Fibroblast of mammary gland (primary cell): ENCODE measurements at places on chromosomes 13 and 19.

DNA sequence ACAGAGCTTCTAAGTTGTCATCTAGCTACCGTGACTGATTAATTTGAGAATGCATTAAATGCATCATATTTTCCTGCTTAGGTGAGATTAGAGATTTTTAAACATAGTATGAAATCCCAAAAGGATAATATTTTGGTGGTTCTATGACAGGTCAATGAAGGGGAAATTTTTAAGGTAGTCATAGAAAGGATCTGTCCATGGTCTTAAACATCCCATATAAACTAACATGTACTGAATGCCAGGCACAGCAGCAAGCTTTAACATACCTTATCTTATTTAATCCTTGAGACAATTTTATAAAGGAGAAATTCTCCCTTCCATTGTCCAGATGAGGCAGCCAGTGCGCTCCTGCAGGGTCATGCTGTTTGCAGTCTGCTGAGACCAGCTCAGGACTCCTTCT is 466.0 kb downstream of the FGF14 start:
- no peak for DNase-seq

DNA sequence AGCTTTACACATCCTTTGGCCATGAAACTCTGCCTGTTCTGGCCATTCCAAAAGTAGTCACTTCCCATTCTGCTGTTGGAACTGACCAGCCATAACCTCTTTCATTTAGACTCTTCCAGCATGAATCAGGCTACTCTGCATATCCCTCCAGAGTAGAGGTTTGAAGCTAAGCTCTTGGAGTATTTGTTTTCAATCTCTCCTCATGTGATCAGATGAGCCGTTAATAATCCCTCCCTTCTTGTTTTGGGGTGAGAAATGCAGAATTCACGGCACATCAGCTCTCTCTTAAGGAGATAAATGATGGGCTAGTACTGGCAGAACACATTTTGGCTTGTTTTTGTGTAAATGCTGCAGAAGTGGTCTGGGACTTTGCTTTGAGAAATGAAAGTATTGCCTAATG is 519.9 kb downstream of the PCDH17 start:
- DNase-seq: no peak

DNA sequence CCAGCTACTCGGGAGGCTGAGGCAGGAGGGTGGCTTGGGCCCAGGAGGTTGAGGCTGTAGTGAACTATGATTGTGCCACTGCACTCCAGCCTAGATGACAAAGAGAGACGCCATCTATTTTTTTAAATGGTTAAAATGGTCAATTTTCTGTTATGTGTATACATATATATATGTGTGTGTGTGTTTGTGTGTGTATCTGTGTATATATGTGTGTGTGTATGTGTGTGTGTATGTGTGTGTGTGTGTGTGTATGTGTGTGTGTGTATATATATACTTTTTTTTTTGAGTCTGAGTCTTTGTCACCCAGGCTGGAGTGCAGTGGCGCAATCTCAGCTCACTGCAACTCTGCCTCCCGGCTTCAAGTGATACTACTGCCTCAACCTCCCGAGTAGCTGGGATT is 42.9 kb upstream of the KLF2 start:
- DNase-seq: no peak

DNA sequence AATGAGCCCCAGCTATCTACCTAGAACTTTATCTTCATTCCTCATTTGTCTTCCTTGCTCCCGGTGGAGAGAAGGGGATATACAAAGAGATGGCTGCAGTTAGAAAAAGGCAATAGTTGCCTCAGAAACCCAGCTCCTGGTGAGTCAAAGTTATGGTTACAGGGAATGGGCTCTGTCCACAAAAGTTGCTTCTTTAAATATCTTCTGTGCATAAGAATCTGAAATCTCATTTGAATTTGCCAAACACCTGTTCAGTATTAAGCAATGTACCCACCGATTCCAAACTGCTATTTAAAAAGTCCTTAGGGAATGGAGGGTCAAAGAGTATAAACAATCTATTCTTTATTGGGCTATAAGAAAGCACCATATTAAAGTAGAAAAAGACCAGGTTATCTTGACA is 48.4 kb downstream of the DCLK1 start:
- no peak for DNase-seq

- no peak for DNase-seq
These were observed 841.1 kb upstream of the PRR20A start for GRCh38 chr13:56299650-56300049.

DNA sequence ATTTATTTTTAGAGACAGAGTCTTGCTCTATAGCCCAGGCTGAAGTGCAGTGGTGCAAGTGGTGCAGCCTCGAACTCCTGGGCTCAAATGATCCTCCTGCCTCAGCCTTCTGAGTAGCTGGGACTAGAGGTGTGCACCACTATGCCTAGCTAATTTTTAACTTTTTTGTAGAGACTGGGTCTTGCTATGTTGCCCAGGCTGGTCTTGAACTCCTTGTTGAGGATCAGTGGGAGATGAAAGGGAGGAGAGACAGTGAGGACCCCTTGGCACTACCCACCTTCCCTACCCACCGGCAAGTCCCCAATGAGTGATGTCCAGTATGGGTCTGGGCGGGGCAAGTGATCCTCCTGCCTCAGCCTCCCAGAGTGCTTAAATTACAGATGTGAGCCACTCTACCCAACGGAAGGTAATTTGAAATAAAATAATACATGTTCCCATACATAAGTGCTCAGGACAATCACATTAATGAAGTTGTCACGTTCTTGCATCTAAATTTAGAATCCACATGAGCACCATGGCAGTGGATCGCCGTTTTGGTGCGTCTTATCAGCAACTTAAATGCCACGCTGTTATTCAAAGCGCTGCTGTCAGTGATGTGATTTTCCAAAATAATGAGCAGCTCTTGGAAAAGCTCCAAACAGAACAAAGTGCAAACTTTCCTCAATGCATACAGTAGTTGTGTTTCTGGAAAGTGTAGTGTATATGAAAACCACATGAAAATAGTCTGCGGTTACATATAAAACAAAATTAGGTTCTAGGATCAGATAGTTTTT is 5.9 kb upstream of the ARL11 start:
- DNase-seq: no peak

DNA sequence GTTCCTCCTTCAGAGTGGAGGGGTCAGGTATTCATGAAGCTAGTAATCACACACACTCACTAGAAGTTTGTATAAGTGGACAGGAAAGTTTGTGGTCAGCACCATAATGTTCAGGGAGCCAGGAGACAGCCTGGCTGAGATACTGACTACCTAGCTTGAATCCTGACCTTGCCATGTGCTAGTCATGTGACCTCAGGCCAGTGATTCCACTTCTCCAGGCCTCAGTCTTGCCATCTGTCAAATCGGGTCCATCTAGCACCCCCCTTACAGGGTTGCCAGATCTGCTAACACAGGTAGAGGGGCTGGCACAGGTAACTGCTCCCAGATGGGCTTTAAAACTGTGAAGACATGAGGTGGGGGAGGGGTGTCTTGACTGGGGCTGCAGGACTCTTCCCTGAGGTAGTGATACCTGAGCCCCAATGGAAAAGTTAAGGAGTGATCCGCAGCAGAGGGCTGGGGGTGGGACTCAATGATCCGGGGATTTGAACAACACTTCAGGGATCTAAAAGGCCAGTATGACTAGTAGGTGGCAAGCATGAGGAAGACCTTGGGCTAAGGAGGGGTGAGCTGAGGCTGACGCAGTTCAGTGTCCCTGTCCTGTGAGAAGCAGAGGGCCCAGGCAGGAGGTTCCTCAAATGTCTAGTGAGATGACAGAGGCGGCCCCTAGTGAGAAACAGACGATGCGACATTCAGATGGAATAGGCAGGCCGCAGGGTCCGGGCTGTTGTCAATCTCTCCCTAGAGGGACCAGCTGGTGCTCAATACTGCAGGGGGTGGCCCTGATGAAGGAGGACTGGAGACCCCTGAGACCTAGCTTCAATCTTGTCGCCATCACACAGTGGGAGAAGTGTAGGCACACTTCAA is 8.5 kb downstream of the ACTMAP start:
- DNase-seq: no peak

GRCh38 chr19:49876422-49877019 is 634 bp downstream of the AKT1S1 start:
- DNase-seq: peak; percentile 99

DNA sequence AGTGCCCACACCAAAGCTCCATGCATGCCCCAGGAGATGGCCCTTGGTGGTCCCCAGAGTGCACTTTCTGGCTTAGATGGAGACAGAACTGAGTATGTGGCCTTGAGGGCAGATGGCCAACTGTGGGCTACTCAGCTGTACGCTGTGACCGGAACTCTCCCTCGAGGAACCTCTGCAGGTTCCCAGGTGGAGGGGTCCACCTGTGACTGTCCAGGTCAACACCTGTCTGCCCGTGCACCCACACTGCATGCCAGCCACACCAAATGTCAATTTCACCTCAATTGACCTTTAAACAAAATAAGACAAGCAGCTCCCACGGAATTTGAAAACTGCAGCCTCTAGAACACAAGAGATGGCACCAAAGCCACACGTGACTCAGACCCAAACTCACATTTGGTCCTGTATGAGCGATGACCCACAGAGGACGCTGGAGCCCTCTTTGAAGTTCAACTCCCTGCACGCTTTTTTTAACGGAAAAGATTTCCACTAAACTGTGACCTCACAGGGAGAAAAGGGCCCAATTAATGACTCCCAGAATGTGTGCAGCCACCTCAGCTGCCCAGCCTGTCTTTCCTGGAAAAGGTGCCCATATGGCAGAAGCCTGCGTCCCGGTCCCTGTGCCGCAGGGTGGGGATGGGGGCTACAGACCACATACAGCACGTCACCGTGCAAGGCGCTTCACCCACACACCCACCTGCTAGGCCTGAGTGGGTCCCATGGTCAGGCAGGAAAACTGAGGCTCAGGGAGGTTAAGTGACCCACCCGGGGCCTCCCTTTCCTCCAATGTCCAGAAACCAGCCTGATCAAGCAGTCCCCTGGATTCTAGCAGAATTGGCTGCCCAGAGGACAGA is 47.7 kb downstream of the KLF2 start:
- DNase-seq: no peak

DNA sequence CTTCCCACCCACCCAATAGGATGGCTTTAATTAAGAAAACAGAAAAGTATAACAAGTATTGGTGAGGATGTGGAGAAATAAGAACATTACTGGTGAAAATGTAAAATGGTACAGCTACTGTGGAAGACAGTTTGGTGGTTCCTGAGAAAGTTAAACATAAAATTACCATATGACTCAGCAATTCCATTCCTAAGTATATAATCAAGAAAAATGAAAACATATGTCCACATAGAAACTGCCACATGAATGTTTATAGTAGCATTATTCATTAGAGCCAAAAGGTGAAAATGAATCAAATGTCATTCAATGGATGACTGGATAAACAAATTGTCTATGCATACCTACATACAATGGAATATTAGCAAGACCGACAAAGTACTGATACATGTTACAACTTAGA is 16.9 kb downstream of the DZIP1 start:
- DNase-seq: peak; percentile 73

- DNase-seq: no peak
These were observed 399.4 kb downstream of the KCNRG start for GRCh38 chr13:50414640-50415039.

- no peak for DNase-seq
These were observed 95.5 kb downstream of the NHLRC3 start for GRCh38 chr13:39133781-39134180.

DNA sequence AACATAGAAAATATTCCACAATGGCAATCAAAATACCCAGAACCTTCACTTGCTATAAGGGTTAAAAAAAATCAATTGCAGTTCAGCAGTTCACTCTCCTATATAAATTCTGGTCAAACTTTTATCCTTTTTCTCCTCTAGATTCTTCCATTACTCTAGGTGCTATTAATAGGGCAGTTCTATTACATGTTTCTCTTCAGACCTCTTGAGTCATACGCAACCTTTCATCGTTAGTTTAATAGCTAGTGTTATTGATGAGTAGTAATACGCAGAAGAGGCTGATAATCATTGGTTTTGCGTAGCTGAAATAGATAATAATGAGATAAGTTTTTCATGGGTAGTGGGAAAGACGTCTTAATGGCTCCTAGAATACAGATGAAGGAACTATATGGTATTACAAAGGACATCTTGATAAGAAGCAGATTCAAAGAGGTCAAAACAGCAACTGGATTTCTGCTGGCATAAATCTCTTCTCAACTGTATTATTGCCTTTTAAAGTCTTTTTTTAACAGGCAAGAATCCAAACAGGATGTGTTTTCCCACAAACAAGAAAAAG is 118.3 kb upstream of the STARD13 start:
- DNase-seq: peak; percentile 8

- no peak for DNase-seq
These were observed 625 bp downstream of the ZFP82 start for GRCh38 chr19:36417752-36418286.

- no peak for DNase-seq
These were observed at the start of gene CXCL17 for GRCh38 chr19:42442833-42443232. CXCL17 (minus strand) TSS chr19:42442946; CDS start chr19:42442832, 114 bp downstream.

DNA sequence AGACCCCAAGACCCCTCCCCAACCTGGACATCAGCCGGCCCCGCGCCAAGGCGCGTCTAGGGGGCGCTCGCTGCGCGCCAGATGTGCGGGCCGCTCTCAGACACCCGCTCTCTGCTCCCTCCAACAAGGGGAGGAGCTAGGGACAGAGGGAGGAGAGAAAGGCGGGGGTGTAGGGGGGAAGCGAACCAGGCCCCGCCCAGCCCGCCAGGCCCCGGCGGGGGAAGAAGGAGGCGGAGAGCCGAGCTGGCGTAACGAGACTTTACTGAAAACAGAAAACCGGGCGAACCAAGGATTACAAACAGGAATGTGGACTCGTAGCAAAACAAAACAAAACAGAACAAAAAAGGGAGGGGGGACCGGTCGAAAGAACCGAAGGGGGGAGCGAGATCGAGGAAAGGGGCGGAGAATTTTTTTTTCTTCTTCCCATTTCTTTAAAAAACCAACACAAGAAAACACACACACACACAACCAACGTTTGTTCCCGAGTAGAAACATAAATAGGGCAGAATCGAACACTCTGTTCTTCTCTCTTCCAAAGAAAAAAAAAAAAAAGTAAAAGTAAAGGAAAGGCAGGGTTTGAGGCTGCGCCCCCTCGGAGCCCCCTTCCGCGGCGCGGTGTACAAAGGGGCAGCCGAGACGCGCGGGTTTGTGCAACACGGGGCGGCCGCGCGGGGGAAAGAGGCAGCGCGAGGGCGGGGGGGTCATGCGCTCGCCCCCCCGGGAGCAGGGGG is 1.7 kb downstream of the JUND start:
- peak; percentile 94 for DNase-seq

- no peak for DNase-seq
These were observed 1872.3 kb upstream of the PCDH20 start for GRCh38 chr13:63287926-63288325.

GRCh38 chr19:29942404-29943261 is 594 bp downstream of the URI1 start:
- peak; percentile 22 for DNase-seq

DNA sequence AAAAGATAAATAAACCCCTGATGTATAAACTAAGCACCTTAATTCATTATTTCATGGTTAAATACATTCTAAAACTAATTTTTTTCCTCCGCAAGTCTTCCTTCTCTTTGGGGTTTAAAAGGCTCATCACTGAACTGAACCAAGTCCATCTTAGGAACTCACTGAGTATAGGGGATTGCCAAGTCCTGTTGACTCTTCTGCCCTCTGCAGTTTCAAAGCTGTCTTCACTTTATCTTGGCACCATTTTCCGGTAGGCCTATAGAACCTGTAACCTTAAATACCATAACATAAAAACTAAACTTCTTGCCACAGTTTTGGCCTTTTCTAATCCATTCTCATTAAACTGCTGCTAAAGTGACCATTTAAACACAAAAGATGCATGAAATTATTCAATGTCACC is 66.5 kb upstream of the USPL1 start:
- peak; percentile 56 for DNase-seq
